ENCODE measurements at places on chromosomes 4 and X.
A peak's percentile ranks its signal among the peaks of the same experiment; 100 is the strongest.

GRCh38 chrX:45743081-45743533 lies 542.4 kb upstream of the DIPK2B start:
- DNase-seq: no peak

DNA sequence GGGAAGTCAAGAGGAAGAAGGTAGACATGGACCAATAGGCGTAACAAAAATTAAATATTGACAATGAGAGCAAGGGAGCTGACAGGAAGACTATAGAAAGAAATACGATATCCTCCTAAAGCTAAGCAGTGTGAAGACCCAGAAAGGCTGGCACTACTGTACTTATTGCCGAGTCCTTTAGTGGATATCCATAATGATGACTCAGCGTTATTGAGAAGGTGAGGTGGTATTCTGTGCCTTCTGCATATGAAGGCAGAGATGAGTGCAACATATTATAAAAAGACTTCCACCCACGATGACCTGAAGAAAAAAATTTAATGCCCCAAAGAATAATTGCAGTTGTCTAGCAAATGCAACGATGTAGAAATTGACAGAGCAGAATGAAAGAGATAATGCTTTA lies 13.0 kb upstream of the MCF2 start:
- DNase-seq: no peak

DNA sequence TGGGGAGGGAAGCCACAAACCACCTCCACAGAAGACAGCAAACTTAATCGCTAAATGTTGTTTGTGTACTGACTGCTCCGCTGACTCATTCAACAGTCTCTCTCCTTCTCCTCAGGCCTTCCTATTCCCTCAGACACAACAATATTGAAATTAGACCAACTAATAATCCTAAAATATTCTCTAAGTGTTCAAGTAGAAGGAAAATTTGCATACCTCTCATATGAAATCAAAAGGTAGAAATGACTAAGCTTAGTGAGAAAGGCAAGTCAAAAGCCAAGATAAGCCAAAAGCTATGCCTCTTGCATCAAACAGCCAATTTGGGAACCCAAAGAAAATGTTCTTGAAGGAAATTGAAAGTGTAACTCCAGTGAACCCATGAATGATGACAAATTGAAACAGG lies 75.7 kb upstream of the ARHGAP24 start:
- DNase-seq: no peak

- no peak for DNase-seq
Observed at GRCh38 chr4:151323667-151324066, 1.7 kb downstream of the SH3D19 start.

- DNase-seq: no peak
Observed at GRCh38 chrX:15269618-15270521, at the start of gene ASB9. ASB9 (minus strand) TSS chrX:15270083; CDS start chrX:15269874, 209 bp downstream.

GRCh38 chr4:146428298-146428697 lies 93.4 kb downstream of the SLC10A7 start:
- DNase-seq: no peak

- no peak for DNase-seq
Observed at GRCh38 chr4:26803211-26803861, 57.3 kb upstream of the STIM2 start.

DNA sequence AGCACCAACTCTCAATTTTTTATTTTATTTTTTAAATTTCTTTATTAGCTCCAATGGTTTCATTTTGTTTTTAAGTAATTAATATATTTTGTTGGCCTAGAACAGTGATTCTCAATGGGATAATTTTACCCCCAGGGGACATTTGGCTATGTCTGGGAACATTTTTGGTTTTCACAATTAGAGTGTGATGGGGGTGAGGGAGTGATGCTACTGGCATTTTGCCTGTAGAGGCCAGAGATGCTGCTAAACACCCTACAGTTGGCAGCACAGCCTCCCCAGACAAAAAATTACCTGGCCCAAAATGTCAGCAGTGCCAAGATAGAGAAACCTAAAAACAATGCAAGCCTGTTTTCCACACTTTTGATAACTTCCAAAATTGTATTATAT lies 64.6 kb downstream of the HHIP start:
- DNase-seq: no peak

DNA sequence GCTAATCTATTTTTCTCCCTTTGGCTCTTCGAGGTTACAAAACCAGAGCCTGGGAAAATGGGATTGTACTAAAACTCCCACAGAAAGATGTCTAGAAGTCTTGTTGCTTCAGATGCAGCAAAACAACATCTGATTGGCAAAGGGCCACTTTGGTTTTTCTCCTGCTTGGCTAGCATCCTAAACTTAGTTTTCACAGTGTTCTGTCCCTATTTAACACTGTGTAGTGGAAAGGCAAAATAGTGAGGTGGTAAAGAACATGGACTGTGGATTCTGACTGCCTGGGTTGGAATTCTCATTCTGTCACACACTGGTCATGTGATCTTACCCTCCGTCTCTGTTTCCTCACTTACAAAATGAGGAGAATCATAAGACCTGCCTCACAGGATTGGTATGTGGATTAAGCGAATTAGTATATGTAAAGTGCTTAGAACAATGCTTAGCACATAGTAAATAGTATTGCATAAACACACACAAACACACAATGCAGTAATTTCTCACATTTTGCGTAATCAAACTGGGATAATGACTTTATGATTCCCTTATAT lies 23.5 kb downstream of the TIGD2 start:
- no peak for DNase-seq

GRCh38 chrX:140664939-140665338 lies 44.6 kb upstream of the LINC00632 start:
- DNase-seq: no peak

GRCh38 chr4:108215055-108215454 lies 46.3 kb upstream of the LEF1 start:
- no peak for DNase-seq

GRCh38 chr4:173231916-173232315 lies 63.3 kb downstream of the GALNT7 start:
- no peak for DNase-seq

GRCh38 chrX:21004835-21005234 lies 369.4 kb upstream of the CNKSR2 start:
- no peak for DNase-seq

DNA sequence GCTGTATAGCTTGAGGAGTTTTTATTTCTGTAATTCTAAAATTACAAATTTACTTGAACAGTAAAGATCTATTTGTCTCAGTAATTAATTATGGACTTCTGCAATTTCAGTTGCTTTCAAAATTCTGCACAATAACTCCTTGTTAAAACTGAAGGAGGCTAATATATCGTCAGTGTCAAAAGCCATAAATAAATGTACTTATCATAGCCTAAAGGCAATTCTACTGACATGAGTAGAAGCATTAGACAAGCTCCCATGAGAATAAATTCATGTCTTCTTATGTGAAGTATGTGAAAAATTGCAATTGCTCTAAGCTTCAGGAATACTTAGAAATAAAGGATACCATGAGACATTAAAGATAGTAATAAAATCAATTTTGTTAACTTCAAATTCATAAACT lies 381.2 kb upstream of the PCDH10 start:
- DNase-seq: no peak

DNA sequence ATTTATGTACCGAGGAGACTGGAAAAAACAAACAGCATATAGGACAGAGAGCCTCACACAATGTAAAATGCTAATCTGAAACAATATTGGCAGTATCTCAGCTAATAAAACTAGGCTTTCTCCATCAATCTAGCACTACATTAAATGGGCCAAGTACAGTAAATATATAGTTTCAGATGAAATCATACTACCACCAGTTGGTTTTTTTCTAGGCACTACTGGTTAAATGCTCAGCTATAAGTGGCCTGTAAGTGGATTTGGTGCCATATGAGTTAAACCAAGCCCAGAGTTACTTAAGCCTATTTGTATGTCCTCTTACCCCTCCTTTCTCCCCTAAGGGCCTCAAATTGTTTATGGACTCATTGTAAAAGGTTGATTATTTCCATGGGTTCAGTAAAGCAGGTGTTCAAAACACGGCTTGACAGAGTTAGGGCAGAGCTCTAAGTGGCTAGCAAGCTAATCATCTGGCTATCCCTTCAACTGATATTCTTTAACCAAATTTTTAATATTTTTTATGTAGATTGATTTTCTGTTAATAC lies 57.5 kb downstream of the FAM13A start:
- DNase-seq: no peak

GRCh38 chr4:118941149-118941548 lies 52.5 kb downstream of the SYNPO2 start:
- DNase-seq: no peak

- peak; percentile 63 for DNase-seq
Observed at GRCh38 chr4:40309250-40309774, 25.8 kb upstream of the CHRNA9 start.

GRCh38 chrX:153764786-153765137 lies 713 bp downstream of the PLXNB3 start:
- DNase-seq: no peak

DNA sequence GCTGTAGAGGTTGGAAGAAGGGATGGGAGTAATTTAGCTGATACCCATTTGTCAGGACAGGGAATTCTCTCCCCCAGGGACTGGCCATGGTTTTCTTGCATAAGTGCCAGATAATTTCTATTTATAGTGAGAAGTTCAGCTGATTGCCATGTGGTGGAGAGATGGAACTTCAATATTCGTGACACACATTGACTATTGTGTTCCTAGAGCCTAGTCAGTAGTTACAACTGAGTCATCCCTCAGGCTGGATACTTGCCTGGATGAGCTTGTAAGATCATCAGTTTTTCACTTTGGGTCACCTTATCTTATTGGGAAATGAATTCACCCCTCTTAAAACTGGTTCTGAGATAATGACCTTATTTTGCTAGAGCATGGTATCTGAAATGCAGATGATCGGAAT lies 32.2 kb downstream of the CFAP299 start:
- DNase-seq: no peak

DNA sequence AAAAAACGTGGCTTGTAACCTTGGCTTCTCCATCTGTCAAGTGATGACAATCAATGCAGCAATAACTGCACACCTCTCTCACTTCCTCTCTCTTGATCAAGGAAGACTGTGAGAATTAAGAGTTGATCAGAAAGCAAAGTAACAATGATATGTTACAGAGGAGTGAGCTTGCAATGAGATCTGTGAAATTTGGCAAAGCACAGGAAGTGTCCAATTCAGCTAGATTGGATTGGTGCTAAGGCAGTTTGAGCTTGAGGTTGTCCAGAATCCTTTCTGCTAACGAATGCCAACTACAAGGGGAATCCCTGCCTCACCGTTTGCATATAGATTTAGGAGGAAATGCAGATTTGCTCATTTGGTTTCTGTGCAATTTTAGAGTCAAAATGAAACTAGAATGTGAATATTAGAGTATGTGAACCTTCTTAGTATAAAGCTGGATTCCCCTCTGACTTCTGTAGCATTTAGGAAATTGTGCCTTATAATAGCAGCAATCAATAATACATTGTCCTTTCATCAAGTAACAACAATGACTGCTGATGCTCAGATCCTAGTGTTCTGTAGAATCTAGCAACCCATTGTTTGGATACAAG lies 346.4 kb downstream of the PTTG2 start:
- DNase-seq: no peak

DNA sequence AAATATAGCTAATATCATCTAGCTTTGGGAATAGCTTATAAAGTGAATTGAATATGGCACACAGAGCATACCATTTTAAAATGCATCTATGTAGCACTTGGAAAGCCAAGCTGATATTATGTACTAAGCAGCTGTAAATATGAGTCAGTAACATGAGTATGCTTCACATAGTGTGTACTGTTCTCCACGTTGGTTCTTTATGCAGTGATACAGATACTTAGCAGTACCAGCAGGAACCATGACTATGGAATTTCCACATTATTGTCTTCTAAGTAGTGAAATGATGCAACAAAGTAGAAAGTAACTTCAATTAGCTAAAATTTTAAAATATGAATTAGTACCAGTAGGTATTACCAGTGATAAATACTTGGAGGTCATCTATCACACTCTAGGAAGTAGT lies 320.1 kb downstream of the BMPR1B start:
- no peak for DNase-seq

- DNase-seq: no peak
Observed at GRCh38 chr4:80225595-80225994, 28.3 kb downstream of the PRDM8 start.

DNA sequence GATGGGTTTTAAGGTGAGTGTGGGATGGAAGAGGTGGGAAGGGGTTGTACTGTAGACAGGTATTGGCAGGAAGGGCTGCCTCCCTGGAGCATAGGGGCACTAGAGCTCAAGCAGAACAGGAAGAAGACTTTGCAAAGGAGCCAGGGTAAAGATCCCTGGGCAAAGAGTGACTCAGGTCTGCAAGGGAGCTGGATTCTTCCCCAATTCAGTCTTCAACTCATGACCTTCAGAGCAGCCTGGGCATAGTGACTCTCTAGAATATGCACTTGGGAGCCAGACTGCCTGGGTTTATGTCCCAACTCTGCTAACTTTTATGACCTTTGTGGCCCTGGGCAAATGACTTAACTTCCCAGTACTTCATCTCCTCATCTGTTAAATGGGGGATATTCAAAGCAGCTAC lies 4.0 kb downstream of the LONRF3 start:
- no peak for DNase-seq

- peak; percentile 2 for DNase-seq
Observed at GRCh38 chrX:101759000-101759399, 99.3 kb upstream of the ARMCX2 start.

- DNase-seq: no peak
Observed at GRCh38 chr4:78870056-78870455, 69.2 kb downstream of the PAQR3 start.

- DNase-seq: no peak
Observed at GRCh38 chr4:60757986-60758680, 442.0 kb upstream of the ADGRL3 start.

- no peak for DNase-seq
Observed at GRCh38 chr4:121164291-121164690, at the start of gene TNIP3. TNIP3 (minus strand) TSS chr4:121164321; CDS start chr4:121164125, 196 bp downstream.

DNA sequence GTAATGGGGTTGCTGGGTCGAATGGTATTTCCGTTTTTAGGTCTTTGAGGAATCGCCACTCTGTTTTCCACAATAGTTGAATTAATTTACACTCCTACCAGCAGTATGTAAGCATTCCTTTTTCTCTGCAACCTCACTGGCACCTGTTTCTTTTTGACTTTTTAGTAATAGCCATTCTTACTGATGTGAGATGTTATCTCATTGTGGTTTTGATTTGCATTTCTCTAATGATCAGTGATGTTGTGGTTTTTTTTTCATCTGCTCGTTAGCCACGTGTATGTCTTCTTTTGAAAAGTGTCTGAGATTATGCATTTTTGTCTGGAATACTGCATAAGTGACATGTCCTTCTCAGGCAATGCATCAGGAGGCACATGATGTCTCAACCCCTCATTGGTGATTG lies 28.8 kb downstream of the REPS2 start:
- no peak for DNase-seq

- DNase-seq: no peak
Observed at GRCh38 chr4:16329125-16329796, 103.0 kb upstream of the TAPT1 start.

- DNase-seq: no peak
Observed at GRCh38 chr4:48103483-48104139, 30.4 kb downstream of the TXK start.
